Breast epithelium (tissue), 4 donors: ENCODE measurements at places on chromosomes 12 and 14. TPM values are rescaled to one million over a fixed set of nuclear protein-coding genes. Genes with fewer than 3 reads are reported as not detected.

Gene ITGA7
- 190 TPM for total RNA-seq

Gene LYSET
- total RNA-seq, result 14.9 TPM

Gene GNB3
- 0.80 TPM for total RNA-seq

- DNase-seq, result no peak
Measured at GRCh38 chr12:59431266-59431665, 164.6 kb upstream of the SLC16A7 start.

GRCh38 chr12:47164724-47165439 is 85.1 kb upstream of the AMIGO2 start:
- no peak for DNase-seq

DNA sequence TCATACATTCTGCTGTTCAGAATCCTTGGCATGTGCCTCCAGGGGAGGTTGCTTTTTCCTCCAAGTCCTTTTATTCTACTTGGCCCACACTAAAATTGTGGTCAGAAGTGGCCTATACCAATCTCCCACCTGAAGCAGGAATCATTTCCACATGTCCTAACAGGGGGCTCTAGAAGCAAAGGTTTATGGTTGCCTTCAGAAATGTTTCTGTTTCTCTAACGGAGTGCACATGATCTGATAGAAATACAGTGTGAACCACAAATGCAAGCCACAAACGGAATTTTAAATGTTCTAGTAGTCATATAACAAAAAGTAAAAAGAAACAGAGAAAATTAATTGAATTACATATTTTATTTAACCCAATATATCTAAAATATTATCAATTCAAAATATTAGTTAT is 4.0 kb downstream of the PTGER2 start:
- DNase-seq, result no peak

- no peak for DNase-seq
Measured at GRCh38 chr12:89227774-89228173, 124.5 kb downstream of the DUSP6 start.

DNA sequence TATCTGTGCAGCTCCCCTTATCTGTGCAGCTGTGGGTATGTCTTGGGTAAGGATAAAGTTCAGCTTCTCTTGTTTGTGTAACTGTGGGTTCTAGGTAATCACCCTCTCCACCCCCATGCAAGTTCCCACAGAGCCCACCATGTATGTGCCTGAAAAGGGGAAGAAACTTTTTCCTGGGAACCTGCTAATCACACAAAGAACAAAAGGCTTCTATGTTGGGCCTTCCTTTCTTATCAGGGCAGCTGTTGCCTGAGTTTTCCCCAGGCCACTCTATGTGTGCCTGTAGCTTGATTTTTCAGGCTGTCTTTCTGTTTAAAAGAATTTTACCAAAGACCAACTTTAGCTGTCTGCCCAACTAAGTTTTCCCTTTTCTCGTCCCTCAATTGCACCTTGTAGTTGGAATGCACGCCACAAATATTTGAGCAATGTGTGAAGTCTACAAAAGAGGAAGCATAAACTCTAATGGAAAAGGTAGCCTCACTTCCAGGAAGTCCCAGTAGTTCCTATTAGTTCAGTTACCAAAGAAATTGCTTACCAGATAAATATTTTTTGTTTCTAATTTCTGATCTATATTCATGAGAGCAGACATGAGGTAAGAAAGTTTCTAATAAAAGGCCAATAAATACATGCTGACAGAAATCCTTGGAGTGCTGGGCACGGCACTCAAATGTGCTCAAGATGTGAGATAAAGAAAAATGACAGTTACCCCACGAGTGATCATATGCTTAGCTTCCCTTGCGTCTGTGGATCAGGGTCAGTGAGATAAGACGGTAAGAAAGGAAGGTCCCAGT is 2.7 kb upstream of the GALC start:
- no peak for DNase-seq

DNA sequence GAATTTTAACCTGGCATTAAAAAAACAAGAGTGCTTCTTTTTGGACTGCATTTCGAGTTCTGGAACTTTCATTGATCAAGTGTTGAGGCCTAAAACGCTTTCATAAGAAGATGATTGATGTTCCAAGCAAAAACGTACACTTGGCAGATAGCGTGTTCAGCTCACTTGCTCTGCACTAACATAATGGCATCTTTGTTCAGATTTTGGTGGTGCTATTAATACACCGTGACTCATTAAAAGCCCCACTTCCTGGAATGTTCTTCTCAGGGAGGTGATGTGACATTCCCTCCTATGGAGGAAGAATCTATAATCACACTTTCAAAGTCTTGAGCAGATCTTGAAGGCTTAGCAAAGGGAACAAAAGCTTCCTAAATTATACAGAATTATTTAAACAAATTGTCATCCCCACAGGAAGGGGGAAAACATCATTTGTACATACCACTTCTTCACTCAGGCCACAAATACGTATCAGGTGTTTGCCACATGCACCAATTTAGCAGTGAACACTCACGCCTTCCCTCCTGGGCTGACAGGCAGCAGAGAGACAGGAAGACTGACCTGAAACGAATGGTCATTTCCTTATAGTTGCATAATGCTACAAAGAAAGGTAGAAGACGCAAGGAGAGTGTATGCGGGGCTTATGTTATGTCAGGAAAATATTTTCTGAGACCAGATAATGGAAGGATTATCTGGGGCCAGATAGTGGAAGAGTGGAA is 15.4 kb downstream of the HSP90AA1 start:
- DNase-seq, result no peak

DNA sequence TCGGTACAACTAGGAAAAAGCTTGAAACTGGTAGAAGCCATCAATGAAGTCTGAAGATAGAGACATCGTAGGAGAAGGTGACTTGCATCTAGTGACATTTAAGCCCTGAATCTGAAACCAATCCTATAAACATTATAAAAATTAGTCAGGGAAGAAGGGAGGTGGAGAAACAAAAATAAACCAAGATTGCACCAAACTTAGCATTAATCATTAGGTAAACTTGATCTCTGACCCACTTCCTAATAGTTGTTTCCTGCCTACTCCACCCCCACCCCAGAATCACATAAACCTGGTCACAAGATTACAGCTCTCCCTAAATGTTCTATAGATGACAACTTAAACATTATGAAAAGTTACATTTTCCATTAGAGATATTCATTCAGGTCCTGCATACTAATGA is 40.4 kb downstream of the TSPAN19 start:
- DNase-seq, result no peak

GRCh38 chr12:92010853-92011701 is 134.6 kb downstream of the BTG1 start:
- DNase-seq, result no peak

DNA sequence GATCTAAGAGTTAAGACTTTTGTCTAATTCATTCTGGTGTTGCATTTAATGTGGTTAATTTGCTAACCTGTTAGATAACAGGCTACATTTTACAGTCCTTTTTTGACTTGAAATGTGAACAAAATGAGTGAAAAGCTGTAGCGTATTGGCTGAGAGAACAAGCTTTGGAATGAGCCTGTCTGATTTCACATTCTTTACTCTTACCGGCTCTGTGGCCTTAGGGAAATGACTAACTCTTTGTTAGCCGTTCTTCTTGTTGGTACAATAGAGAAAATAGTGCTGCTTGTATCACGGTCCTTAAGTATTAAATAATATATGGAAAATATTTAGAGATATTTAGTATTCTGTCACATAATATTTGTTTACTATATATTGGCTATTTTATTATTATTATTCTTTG is 1.9 kb downstream of the MNAT1 start:
- DNase-seq, result no peak

GRCh38 chr14:68254669-68255527 is 435.3 kb downstream of the RAD51B start:
- DNase-seq, result no peak

- no peak for DNase-seq
Measured at GRCh38 chr14:92877757-92878431, 45.1 kb upstream of the CHGA start.

DNA sequence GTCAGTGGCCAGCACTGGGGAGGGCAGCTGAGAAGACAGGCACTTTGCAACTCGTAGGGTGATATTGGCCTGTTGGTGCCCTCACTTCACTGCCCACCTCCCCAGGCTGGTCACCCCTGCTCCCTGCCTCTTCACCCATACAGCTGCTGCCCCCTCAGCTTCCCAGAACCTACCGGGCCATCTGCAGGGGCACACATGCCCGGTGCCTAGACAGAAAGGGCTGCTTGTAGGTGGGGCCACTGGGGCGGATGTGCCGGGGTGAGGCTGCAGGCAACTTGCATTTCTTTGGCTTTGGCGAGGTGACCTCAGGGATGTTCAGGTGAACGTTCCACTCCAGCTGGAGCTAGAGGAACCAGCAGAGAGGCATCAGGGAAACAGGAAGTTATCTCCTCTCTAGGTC is 17.2 kb downstream of the FAM186B start:
- DNase-seq, result no peak
